Astrocyte of the spinal cord (primary cell): ENCODE measurements at places on chromosomes 7 and 10.

DNA sequence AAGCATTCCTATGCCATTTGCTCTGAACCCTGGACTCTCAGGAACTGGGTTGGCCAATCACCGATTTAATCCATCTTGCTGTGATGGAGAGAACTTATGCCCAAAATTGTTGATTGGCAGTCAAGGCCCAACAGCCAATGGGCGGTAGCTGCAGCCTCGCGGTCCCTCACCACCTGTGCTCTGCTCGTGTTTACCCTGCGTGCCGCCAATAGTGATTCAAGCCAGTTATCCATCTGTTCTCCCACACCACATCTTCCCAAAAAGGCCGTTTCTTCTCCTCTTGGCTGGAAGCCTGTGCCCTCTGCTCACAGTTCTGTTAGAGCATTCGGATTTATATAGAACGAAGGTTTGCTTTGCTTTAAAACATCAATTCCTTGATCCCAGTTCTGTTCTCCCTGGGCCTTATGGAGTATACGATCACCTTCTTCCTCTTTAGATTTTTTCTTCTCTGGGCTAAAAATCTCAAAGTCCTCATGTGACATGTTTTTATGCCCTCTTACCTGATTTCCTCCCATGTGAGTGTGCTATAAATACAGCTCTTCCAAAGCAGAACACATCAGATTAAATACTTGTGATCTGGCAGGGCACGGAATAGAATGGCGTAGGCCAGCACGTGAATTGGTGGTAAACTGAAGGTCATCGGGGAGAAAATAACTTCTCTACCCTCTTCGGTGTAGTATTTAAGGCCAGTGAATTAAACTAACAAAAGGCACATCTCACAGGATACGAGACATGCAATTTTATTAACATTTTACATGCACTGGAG is 212.8 kb downstream of the NSUN6 start:
- no peak for DNase-seq

- DNase-seq, result no peak
Measured at GRCh38 chr10:11588873-11589574, 22.4 kb downstream of the USP6NL start.

- no peak for DNase-seq
Measured at GRCh38 chr10:43225004-43225786, 41.7 kb downstream of the RASGEF1A start.

DNA sequence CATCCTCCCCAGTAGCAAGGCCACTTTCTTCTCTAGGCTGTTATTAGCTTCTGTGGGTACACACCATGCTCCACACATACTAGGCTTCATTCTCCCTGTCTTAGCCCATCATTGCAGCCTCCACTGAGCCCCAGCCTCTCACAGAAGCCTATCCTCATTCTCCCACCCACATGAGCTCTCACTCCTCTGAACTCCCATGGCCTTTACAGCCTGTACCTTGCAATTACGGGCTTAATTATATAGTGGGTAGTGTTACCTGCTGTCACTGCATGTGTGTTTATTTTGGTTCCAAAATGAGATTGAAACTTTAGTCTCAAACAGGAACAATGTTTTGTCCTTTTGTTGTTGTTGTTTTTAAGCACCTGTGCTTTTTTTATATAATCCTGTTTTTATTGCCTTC is 460.0 kb downstream of the KCNMA1 start:
- no peak for DNase-seq

DNA sequence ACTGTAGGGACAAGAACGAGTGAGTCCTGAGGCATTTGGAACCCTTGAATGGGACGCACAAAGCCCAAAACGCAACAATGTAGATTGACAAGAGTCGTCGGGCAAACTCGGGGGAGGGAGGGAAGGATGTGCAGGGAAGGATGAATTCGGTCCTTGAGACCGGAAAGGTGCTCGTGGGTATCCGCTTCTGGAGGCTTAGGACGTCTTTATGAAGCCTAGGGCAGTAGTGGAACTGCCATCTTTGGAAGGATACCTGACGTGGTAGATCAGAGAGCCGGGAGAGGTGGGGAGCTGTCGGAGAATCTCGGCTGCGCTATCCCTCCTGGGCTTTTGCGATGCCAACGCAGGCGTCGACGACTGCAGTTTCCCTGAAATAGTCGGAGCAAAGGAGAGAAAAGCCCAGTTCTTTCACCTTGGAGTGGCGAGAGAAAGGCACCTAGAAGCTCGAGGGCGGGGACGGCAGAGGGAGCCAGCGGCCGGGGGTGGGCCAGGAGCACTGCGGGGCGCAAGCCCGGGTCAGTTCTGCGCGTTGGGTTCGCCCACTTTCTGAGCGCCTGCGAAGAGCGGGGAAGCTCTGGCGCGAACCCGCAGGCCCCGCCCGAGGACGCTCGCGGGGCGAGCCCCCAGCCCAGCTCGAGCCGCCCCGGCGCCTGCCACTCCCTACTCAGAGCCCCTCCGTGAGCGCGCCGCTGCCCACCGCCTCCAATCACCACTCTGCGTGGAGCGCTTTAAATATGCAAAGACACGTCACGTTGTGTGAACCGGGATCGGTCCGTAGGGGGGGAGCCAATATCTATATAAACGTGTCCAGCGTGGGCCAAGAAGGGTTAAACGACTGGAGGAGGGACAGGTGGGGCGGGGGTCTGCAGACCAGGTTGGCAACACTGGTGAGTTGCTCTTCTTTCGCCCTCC is at the start of gene CYP26C1:
Gene CYP26C1 (plus strand): TSS at position 824 of the 912 bp plus-strand sequence. CDS start 466 bp downstream, outside the sequence.
- DNase-seq, result no peak

- DNase-seq, result peak; percentile 17
Measured at GRCh38 chr10:88200312-88201032, 337.0 kb downstream of the PTEN start.

GRCh38 chr7:66869660-66870450 is 51.2 kb upstream of the TMEM248 start:
- no peak for DNase-seq

DNA sequence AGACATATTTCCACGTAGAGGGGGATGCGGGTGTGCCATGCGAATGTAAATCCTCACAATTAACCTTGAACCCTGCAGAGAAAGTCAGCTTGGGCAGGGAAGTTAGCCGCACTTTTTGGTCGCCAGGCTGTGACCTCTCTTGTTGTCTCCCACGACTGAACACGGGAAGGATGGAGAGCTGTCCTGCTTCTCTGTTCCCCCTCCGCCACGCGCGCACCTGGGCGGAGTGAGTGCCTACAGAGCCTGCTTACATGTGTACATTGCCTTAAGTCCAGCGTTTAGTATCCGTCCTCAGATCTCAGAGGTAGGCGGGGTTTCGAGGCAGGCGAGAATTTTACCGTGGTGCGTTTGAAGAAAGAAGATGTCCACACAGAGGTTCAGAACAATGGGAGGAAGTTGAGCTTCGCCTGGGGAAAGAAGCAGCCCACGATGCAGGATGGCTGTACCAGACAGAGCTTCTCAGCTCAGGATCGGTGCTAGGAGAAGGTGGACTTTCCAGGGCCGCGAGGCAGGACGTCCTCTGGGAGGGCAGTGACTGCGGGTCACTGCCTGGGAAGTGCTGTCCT is 482 bp upstream of the ERCC6 start:
- DNase-seq, result peak; percentile 68

DNA sequence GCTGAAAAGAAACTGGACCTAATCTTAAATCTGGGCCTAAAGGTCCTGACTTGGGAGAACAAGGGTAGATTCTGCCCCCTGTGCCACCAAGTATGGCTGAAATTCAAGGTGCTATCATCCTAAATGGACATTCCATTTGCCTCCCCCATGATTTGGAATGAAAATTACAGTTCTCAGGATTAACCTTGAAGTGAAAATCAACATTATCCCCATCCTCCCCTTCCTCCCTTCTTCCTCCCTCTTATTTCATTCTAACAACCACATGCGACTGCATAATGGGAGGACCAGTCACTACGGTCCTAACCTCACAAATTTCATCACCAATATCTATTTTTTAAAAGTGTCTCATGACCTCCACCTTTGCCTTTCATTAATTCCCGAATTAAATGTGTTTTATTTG is 62.1 kb downstream of the SEMA3C start:
- DNase-seq, result no peak

GRCh38 chr7:139869886-139870285 is 40.8 kb downstream of the TBXAS1 start:
- DNase-seq, result no peak

- no peak for DNase-seq
Measured at GRCh38 chr7:107715531-107715930, 28.4 kb upstream of the CBLL1 start.

- DNase-seq, result peak; percentile 92
Measured at GRCh38 chr7:79876848-79877252, 257.8 kb upstream of the GNAI1 start.

GRCh38 chr7:39504963-39505362 is 61.2 kb upstream of the YAE1 start:
- DNase-seq, result peak; percentile 38

DNA sequence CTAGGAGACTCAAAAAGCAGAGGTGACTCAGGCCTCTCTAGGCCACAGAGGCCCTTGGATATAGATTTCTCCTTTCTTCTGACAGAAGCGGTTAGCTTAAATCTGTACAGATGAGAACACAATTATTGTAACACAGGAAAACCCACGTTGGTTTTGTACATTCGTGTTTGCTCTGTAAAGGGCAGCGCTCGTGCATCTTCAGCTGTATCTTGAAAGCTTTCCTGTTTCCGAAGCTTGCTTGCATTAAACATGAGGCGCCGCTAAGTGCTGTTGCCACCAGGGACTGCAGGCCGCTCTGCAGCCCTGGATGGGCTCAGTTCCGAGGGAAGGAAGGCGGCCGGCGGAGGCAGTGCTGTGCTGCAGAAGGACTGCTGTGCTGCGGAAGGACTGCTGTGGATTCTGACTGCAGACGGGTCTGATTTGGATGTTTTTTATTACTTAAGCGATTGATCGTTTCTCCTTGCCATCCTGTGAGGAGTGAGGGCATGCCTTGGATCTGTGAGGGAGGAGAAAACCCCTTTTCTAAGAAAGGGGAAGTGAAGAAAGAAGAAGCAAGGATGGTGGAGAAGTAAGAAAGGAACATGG is 53.3 kb downstream of the FHIP2A start:
- DNase-seq, result peak; percentile 75

DNA sequence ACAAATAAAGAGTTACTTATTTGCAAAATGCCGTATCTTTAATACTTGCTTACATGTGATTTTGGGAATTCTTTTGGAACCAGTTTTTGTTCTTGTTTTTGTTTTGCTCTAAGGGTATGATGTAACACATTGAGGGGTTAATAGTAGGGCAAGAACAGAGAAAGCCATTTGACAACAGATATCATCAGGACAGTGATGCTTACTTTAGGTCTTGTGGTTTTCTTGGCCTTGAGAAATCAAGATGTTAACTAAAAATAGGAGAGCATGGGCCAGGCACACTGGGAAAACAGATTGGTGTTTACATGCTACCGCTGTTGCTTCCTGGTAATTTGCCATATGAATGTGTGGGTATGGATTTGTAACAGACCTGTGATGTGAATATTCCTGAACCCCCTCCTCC is 3.7 kb downstream of the SAMD8 start:
- no peak for DNase-seq

DNA sequence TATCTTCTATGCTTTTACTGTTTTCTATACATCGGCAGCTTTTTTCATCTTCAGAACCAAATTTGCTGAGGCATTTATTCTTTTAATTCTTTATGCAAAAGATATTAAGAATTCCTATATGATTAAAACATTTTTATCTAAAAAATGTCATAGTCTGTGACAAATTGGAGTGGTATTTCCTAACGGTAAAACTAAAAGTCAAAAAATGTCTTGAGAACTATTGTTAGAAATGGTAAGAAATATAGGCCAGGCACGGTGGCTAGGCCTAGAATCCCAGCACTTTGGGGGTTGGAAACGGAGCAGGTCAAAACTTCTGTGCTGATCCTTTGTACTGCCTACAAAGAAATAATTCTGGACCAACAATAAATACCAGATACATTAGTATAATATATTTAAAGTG is 57.7 kb upstream of the PRR15 start:
- no peak for DNase-seq
